ENCODE measurements at places on chromosomes 12 and 14.

- no peak for DNase-seq
These were observed 293.4 kb downstream of the EGLN3 start for GRCh38 chr14:33657476-33657875.

GRCh38 chr12:82414044-82414443 lies 55.7 kb downstream of the METTL25 start:
- DNase-seq = no peak

GRCh38 chr12:121438905-121439304 lies 39.0 kb downstream of the RNF34 start:
- DNase-seq = no peak

DNA sequence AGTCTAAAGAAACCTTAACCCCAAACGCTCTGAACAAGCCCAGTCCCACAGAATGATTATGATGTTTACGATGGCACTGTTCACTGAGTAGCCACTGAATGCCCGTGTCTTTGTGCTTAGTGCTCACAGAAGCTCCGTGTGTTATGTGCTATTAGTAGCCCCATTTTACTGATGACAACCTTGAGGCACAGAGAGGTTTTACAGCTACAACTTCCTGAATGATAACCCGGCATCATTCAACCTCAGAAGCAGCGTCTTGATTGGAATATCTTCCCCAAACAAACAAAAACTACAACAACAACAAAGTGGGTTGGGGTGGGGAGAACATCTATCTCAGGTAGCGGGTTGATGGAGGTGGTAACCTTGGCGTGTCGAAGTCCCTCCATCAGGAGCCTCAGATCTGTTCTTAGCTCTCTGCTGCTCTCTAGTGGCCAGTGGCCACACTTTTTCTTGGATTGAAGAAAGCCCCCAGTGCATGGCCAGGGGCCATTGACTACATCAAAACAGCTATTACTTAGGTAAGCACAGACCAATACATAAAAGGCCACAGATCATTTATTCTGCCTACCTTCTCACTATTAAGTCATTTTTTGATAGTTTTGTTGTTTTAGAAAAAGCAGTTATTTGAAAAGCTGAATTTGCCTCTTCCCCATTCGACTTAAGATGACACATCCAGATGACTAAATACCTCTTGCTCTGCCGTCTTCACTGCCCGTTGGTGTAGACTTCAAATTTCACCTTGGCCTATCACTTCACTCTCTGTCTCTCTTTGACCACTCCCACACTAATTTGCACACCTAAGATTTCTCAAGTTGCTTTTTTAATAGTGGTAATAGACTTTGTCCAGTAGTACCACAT lies 376.9 kb downstream of the GALC start:
- DNase-seq = peak; percentile 11

GRCh38 chr12:68367116-68367515 lies 35.0 kb upstream of the MDM1 start:
- DNase-seq = no peak

- no peak for DNase-seq
These were observed 68.2 kb upstream of the SLC24A4 start for GRCh38 chr14:92254786-92255185.

GRCh38 chr12:75917715-75918114 lies 113.9 kb downstream of the PHLDA1 start:
- DNase-seq = no peak

DNA sequence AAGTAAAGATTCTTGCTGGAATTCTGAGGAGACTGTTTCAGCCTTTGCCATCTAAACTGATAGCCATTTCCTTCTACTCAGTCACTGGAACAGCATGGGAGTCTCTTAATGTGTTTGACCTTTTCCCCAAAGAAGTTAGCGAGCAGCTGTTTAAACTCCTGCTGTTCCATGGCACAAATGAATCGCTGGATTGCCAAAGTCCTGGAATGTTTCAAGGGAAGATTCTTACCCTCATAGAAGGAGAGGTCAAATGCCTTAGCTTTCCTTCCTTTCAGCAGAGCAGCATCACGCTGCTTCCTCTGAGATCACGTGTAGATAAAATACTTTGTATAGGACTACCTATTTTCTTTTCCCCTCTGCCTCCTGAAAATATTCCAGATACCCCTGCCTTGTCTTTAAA lies 10.5 kb upstream of the NR2C1 start:
- DNase-seq = peak; percentile 10

- DNase-seq = peak; percentile 53
These were observed 16.5 kb upstream of the IFT81 start for GRCh38 chr12:110107369-110108281.
